ENCODE measurements at places on chromosomes 6 and 20.
A peak's percentile ranks its signal among the peaks of the same experiment; 100 is the strongest.

GRCh38 chr20:34045930-34046725 is 52.4 kb downstream of the RALY start:
- no peak for DNase-seq

DNA sequence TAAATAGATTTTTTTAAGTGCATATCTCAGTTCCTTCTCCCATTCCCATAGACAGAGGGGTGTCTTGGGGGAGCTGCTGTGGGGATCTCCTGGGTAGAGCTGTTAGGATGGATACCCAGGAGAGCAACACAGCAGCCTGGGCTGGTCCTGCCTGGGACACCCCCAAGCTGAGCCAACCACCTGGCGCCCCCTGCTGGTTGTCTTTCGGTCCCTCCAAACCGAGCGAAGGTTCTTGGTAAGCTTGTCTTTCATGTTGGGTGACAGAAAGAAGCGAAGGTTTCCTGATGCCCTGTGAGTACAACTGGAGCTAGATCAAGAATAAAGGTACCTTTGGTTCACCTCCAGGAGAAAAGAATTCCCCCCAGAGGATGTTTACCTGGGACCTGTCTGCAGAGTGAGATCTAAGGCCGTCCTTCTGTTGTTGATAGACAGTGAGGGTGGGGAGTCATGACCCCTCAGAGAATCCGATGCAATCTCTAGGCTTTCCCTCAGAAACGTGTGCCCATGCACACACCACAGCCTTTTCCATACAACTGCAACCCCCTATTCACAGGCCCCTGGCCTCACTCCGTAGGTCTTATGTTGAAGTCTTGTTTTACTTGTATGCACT is 50.8 kb downstream of the SNX9 start:
- peak; percentile 75 for DNase-seq

GRCh38 chr6:156175433-156175832 is 601.7 kb upstream of the ARID1B start:
- DNase-seq: no peak

GRCh38 chr20:39039261-39039660 is 77.1 kb downstream of the DHX35 start:
- DNase-seq: no peak

DNA sequence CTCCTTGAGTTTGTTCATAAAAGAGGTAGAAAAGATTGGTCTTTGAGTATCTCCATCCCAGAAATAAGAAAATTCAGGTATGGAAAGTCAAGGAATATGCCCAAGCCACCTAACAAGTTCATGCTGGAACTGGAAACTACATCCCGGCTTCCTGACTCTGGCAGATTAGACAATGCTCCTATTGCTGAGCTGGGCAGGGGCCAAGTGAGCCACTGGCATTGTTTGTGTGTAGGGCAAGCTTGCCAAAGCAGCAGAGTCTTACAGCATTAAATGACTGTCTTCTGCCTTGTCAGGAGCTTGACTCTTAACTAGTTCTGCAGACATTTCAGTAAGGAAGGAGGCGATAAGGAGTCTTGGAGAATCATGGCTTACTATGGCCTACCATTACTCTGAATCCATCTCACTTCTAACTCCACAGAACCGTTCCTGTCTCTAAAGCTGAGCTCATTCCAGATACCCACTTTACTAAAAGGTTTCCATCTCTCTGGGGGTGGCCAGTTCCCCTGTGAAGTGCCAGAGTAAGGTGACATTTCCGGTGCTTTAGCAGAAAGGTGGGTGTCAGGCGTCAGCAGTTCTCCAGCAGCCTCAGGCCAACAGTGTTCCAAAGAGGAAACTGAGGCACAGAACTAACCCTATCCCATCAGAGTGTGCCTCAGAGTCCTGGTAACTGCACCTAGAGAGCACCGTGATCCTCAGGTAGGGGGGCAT is 30.1 kb downstream of the PRDM1 start:
- DNase-seq: no peak

- DNase-seq: no peak
These were observed 260.0 kb upstream of the MAP3K7 start for GRCh38 chr6:90846824-90847223.

DNA sequence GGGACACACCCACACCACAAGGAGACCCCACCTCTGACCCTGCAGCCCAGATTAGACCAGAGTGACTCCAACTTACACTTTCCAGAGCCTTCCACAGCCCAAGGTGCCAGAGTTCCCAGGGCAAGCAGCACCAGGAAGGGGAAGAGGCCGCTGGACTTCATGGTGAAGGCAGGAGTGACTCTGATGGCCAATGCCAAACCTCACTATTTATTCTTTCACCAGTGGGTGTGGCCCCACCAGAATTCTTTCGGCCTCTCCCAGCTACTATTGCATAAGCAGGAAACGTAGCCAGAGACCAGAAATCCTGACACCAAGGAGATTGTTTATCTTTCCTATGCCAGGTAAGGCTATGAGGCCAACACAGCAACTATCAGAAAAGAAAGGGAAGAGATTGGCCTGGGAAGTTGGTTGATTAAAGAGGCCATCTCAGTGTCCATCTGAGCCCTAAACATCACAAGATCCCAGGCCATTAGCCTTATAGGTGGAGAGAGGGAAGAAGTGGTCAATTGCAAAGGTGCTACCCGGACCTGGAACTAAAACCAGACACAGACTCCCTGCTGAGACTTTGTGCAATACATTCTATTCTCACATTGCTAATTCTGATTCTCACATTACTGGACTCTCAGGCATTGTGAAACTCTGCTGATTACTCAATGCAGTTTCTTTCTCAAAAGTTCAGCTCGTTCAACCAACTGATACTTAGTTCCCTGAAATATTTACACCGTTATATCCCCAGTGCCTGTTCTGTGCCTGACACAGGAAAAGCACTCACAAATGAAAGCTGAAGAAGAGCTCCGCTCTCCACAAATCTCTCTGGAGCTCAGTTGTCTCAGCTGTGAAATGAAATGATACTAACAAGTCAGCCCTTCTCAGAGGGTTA is at the start of gene SLPI:
Gene SLPI, minus strand, starts transcription at position 182 of the 880 bp plus-strand sequence. Its CDS starts 21 bp downstream, at position 161.
- no peak for DNase-seq

DNA sequence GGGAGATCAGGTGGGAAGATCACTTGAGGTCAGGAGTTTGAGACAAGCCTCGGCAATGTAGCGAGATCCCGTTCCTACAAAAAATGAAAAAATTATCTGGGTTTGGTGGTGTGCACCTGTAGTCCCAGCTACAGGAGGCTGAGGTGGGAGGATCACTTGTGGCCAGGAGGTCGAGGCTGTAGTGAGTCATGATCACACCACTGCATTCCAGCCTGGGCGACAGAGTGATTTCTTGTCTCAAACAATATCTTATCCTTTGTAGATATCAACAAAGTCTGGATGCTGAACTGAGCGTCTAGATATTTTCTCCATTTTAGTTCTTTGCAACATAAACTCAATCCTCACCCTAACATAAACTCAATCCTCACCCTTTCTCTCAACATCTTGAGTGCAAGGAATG is 197.6 kb downstream of the DTNBP1 start:
- DNase-seq: no peak

GRCh38 chr20:2814076-2814475 is 711 bp upstream of the C20orf141 start:
- DNase-seq: no peak

- DNase-seq: no peak
These were observed 22.9 kb downstream of the NT5E start for GRCh38 chr6:85472744-85473143.

- DNase-seq: no peak
These were observed 118.4 kb upstream of the TIAM2 start for GRCh38 chr6:154876486-154877280.

DNA sequence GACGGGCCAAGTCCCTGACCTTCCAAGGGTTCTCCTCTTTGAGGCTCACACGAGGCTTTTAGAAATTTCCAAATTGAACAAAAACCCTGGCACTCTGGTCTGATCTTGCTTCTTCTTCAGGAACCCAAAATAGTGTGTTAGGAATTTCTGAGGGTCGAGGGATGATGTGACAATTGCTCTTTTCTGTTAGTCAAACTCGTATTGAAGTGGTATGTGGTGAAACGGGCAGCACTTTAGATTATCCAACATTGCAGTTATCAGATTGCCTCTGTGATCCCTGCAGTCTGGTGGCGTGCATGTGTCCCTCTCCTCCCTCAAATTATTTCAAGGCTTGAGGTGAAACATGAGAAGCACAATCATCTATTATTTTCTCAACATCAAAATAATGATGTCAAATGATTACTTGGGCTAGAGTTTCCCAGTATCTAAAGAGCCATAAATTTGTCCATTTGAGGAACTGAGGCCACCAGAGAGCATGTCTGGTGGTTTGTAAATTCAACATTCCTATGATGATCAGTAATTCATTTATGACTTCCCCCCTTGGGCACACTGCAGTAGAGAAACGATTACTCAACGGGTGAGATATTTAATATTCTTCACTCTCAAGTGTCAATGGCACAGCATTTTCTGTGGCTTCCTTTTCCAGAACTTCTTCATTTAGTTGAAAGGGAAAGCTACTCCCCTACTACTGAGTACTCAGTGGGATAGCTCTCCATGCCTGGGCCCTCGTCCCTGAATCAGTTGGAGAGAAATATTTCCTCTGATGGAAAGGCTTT is 308.6 kb upstream of the MAP3K7 start:
- no peak for DNase-seq

- no peak for DNase-seq
These were observed 20.6 kb upstream of the ARHGAP18 start for GRCh38 chr6:129730477-129731165.

DNA sequence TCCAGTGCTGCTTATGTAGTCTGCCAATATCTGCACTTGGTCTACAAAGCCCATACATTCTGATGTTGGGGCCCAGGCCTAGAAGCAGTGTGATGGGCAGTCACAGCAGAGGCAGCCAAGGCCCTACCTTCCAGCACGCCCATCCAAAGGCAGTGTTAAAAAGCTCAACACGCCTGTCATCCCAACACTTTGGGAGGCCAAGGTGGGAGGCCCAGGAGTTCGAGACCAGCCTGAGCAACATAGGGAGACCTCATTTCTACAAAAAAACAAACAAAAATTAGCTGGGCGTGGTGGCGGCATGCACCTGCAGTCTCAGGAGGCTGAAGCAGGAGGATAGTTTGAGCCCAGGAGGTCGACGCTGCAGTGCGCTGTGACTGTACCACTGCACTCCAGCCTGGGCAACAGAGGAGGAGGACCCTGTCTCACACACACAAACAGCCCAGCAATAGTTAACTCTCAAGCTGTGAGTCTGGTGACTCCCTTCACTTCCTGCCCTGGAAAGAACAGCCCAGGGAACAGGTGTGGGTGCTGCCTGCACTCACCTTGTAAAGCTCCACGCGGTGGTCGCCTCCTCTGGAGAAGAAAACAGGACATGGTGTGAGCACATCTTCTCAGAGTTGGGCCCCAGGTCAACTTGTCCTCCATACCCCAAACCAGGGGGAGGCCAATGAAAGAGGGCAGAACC is 68.8 kb downstream of the PYGB start:
- no peak for DNase-seq

DNA sequence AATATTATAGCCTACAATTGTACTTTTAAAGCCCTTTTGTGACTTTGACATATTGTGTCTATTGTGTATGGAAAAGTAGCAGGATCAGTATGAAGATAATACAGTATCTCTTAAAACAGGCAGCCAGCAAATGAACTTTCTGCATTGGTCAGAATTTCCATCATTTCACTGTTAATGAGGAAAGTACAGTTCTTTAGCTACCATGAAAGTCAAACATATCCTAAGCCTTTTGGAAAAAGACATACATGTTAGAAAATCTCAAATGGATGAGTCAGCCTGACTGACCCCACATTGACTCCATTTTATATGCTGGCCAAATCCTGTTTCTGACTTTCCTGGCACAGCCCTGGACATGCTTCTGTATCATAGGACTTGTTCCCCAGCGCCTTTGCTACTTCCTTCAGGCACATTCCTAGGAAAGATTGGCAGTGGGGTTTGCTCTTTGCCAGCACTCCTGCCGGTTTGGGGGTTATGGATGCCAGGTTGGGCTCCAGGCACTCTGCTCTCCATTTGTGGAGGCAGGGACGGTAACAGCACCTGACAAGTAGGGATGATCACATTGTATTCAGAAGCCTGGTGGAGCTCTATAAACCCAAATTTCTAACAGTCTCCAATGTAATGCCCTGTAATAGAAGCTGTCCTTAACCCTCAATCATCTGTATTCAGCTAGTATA is 43.7 kb downstream of the TOP1 start:
- no peak for DNase-seq

DNA sequence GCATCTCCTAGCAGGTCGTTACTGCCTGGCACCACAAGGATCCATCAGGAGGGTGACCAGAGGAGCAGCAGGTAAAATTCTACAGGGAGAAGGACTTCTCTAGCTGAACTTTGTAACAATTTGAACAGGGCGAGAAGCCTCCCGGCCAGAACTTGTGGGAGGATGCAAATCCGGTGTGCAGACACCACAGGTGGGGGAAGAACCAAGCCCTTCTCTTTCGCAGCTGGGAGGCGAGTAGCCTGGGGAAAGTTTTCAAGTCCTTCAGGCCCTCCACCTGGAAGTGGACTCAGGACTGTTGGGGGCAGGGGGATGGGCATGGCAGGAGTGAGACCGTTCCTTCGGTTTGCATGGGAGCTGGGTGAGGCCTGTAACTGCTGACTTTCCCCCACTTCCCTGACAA is 42.7 kb upstream of the FAM210B start:
- no peak for DNase-seq

DNA sequence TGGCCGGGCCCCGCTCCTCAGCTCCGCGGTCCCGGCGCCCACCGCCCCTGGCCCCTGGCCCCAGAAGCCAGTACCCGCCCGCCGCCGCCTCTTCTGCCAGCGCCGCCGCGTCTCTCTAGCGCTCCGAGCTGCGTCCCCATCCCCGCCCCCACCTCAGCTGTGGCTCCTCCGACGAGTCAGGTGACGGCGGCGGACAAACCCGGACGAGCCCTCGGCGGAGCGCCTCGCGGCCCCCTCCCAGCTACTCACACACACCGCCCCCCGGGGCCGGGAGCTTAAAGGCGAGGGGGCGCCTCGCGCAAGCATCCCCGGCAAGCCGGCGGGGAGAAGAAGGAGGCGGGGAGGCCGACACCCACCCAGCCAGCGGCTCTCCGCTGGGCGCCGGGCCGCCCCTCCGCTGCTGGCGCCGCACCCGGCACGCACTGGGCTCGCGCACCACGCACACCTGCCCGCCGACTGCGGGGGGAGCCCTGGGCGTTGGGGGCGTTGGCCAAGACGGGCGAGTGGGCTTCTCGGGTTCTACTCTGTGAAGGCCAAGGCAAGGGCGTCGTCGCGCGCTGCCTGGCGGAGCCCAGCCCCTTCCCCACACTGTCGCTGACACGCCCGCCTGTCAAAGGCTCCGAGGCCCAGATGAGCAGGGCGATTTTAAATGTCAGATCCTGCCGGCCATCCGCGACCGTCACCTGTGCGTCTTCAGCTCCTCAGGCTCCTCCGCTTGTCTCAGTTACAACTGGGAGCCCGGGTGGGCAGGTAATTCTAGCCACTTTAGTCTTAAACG is at the start of gene SNAP91:
Gene SNAP91, minus strand, starts transcription at position 132 of the 778 bp plus-strand sequence. CDS start 1,174 bp downstream, outside the sequence.
- peak; percentile 55 for DNase-seq

Measured in NCI-H1694 (cell line).